ENCODE measurements at places on chromosomes 6 and 20.

DNA sequence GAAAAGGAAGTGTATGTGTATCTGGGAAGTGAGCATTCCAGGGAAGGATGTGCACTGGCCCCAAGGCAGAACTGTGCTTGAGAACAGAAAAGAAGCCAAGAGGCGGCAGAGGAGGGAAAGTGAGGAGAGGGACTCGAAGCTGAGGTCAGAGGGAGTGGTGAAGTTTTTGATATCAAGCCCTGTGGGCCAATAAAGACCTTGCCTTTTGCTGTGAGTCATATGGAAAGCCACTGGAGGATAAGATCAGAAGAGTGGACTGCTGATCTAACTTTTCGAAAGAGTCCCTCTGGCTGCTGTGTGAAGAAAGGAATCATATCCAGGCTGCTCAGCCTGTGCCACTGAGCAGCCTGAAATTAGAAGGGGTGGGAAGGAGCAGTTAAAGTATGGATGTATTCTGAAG lies 99.4 kb downstream of the EYA4 start:
- DNase-seq, result no peak

DNA sequence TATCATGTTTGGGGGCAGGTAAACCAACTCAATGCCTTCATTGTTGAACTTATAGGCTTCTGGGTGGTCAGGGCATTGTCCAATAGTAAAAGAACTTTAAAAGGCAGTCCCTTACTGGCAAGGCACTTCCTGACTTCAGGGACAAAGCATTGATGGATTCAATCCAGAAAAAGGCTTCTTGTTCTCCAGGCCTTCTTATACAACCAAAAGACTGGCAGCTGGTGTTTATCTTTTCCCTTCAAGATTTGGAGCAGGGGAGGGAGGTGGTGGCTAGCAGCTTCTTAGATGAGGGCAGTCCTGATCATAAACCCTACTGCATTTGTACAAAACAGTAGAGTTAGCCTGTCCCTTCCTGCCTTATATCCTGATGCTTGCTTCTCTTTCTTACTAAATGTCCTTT lies 57.5 kb downstream of the NCOA3 start:
- DNase-seq, result no peak

GRCh38 chr6:135002974-135003703 lies 51.5 kb downstream of the HBS1L start:
- DNase-seq, result no peak

GRCh38 chr20:38563802-38564431 lies 17.1 kb upstream of the ADIG start:
- DNase-seq, result no peak

- DNase-seq, result no peak
These were observed 610.6 kb downstream of the PRKN start for GRCh38 chr6:162116902-162117525.
